ENCODE measurements at places on chromosomes 16 and 17. TPM values are rescaled to one million over a fixed set of nuclear protein-coding genes. Genes with fewer than 3 reads are reported as not detected.

Gene FOXN1
- polyA plus RNA-seq: not detected

Gene B4GALNT2
- polyA plus RNA-seq: not detected

Gene ZNF385C
- 0.15 TPM for polyA plus RNA-seq

Gene STX1B
- polyA plus RNA-seq: 1.2 TPM

Gene RBBP6
- 58.1 TPM for polyA plus RNA-seq

Gene SLC47A1
- not detected for polyA plus RNA-seq

Gene OTOA
- polyA plus RNA-seq: not detected

Gene COG7
- polyA plus RNA-seq: 13.4 TPM

Gene GAS2L2
- not detected for polyA plus RNA-seq

Gene HOXB2
- polyA plus RNA-seq: 97.7 TPM

Gene NOTUM
- polyA plus RNA-seq: 13.4 TPM

Gene TBC1D3K
- not detected for polyA plus RNA-seq

Gene C16orf54
- not detected for polyA plus RNA-seq

Gene COQ9
- polyA plus RNA-seq: 84.2 TPM

Gene AOC2
- 0.88 TPM for polyA plus RNA-seq

Gene CNTD1
- polyA plus RNA-seq: 0.12 TPM

Gene MCRIP2
- polyA plus RNA-seq: 123 TPM

Gene MAPK7
- polyA plus RNA-seq: 4.3 TPM

Gene ABCA5
- polyA plus RNA-seq: 2.0 TPM

Gene TBX6
- polyA plus RNA-seq: 0.51 TPM

Gene C1QL1
- polyA plus RNA-seq: 0.27 TPM

Gene OR1A1
- not detected for polyA plus RNA-seq

Gene ALOX12B
- not detected for polyA plus RNA-seq

Gene TMEM92
- polyA plus RNA-seq: 0.09 TPM

Gene KLHL11
- 5.0 TPM for polyA plus RNA-seq

Measured in K562 (cell line).